ENCODE measurements at places on chromosomes 5 and 9. TPM values are rescaled to one million over a fixed set of nuclear protein-coding genes. Genes with fewer than 3 reads are reported as not detected.

GRCh38 chr9:16069671-16070454, 517.0 kb downstream of the CCDC171 start:
- no peak for ATAC-seq

DNA sequence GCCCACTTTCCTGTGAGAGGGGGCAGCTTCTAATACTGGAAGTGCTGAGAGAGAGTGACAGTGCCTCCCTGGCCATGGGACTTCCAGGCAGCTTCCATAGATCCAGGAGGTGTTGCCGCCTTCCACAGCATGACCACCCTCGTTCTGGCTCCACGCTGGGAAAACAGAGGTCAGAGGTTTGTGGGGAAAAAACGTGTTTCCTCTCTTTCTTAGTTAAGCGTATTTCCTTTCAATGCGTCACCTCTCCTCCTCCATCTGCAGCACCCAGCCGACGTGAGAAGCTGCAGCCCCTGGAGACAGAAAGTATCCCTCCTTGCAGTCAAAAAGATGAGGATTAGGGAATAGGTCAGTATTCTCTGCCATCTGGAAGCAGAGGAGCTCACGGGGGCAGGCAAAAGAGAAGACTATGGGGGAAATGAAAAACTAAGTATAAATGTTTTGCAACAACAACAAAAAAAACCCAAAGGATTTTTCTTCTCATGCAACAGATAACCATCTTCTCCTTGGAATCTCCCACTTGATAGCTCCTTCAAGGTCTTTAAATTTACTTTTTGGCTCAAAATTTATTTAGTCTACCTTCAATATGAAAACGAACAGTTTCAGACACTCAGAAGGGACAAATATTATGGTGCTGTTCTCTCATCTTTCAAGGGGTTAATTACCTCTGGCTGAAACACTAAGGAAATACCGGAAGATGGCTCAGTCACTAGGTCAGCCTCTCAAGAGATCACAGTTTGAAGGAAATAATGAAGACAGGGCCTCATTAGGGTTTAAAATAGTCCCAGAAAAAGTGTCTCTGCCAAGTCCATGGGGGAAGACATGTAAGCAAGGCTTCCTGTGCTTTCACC, 38.0 kb downstream of the MTMR12 start:
- no peak for ATAC-seq

- ATAC-seq, result no peak
Observed at GRCh38 chr5:140106101-140106500, 7.8 kb upstream of the PURA start.

DNA sequence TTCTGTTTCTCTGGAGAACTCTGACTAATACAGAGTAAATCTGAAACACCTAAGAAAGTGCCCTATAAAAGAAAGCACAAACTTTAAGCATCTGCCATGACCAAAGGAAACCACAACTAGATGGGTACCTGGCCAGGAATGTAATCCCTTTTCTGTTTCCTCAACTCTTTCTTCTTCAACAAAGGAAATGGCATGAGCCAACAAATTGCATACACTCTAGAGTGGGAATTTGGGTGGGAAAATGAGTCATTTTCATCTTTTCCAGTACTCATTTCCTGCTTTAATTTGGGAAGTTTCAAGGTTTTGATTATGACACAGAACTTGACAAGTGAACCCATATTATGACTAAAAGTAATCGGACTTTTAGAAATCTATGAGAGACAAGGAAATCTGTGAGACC, 349.2 kb upstream of the RORB start:
- no peak for ATAC-seq

Gene PCDHA4
- total RNA-seq, result 0.20 TPM

DNA sequence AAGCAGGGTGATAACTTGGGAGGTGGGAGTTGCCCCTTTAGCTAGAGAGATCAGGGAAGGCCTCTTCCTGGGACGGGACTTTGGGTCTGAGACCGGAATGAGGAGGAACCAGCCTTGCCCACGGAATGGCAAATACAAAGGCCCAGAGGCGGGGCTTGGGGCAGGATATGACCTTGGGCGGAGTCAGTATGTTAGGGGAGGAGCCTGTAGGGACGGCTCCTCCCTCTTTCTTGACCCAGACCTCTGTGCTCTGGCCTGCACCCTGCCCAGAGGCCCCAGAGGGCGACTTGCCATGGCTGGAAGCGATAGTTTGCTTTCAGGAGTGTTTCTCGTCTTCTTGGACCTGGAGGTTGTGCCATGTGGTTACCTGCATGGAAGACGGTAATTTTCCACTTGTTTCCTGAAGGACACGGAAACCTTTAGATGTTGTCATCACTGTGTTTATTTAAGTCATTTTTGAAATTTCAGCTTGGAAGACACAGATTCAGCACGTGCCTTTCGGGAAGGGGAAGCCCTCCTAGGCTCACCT, 85.6 kb downstream of the DAB2IP start:
- ATAC-seq, result peak; percentile 10

GRCh38 chr9:6938447-6938846, 180.7 kb downstream of the KDM4C start:
- no peak for ATAC-seq

DNA sequence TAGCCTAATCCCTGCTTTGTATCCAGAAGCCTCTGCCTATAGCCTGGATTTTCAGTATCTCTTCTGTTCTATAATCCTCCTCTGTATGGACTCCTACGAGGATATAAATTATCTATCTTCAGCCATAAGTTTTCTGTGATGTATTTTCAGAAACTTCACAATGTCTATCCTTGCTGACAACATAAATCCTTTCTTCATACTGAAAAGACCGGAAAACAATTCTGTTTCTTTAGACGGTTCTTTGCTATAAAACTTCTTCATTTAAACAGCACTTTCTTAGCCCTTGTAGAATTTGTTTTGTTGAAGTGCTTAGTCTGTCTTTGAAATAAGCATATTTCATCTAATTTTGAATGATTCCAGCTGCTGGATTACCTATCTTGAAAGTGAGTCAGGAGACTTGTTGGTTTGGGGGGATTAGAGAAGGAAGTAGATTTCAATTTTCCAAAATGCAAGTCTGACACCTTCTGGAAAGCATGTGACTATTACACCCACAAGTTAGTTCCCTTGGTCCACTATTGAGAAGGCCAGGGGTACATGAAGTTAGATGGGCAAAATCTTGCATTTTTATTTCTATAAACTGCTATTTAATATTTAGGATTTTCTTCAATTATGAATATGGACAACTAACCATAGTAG, 96.3 kb upstream of the RANBP3L start:
- peak; percentile 31 for ATAC-seq

Gene RASEF
- total RNA-seq, result 8.1 TPM

Gene FBN2
- 1.00 TPM for total RNA-seq

- ATAC-seq, result no peak
Observed at GRCh38 chr9:137397675-137398423, 25.1 kb downstream of the EXD3 start.

GRCh38 chr5:160470437-160471361, 49.0 kb downstream of the PTTG1 start:
- ATAC-seq, result peak; percentile 39

DNA sequence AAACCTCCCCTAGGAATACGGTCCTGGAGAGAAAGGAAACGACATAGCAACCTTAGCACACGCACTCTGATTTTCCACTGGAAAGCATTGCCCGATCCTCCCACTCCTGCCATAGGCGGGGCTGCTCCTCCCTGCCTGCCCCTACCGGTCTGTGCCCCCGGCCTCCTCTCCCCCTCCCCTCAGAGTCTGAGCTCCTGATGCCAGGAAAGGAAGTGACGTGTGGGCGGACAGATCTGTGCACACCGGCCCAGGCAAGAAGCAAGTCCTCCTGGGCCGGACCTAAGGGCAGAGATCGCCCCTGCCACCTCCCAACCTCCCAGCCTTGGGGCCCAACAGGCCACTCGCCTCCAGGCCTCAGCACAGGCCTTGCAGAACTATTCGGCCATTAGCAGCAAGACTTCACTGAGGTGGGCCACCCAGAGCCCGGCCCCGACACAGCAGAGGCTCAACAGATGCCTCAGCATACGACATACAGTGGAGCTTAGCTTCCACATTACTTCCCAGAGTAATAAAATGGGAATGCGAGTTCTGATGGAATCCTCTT, 7.2 kb downstream of the NINJ1 start:
- ATAC-seq, result peak; percentile 32

DNA sequence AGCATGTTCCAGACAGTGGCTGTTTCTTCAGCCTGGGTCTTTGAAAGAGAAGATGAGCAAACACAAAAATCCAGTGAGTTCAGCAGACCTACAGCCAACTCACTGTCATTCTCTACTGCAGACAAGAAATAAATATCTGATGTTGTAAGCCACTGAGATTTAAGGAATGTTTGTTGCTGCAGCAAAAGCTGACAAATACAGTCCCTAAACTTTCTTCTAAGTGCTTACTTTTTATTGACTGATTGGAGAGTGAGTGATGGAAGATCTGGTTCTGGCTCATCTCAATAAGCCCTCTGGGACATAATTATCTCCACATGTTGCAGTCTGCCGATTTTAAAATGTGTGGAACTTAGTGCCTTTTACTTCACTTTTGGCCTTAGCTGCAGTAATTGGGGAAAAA, 69.9 kb upstream of the LMNB1 start:
- no peak for ATAC-seq

GRCh38 chr5:67925511-67925910, 290.0 kb upstream of the PIK3R1 start:
- no peak for ATAC-seq

DNA sequence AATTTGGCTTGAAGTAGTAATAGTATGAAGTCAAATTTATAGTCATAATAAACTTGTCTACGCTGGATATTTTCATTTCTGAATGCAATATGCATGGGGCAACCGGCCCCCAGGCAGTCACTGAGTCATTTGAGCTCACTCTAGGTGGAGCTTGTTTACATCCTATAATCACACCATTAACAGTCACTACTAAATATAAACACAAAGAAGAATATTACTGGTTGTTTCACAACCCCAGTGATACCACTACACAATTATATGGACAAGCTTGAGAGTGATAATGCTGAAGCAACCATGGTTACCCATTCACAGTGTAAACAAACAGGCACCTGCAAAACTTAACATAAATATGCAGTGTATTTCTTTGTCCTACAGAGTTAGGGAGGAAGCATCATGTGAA, 68.7 kb downstream of the MARCHF3 start:
- ATAC-seq, result peak; percentile 56

DNA sequence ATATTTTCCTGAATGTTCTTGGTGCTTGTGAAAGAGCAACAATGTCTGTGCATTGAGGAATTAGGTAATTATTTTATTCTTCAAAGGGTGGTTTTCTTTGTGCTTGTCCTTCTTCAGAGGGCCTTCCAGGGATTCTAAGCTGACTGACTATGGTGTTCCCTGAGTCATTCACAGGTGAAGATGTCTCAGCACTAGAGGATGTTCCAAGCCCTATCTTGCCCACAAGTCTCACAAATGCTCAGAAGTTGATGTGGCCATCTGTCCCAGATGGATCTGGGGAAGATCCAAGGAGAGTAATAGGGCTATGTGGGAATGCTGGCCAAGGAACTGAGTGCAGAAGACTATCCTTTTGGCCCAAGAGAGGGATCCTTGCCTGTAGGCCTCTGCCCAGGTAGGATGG, 120.9 kb downstream of the ADAMTSL1 start:
- no peak for ATAC-seq
